NCI-H2081 (cell line): ENCODE measurements at places on chromosomes 7 and 10.

DNA sequence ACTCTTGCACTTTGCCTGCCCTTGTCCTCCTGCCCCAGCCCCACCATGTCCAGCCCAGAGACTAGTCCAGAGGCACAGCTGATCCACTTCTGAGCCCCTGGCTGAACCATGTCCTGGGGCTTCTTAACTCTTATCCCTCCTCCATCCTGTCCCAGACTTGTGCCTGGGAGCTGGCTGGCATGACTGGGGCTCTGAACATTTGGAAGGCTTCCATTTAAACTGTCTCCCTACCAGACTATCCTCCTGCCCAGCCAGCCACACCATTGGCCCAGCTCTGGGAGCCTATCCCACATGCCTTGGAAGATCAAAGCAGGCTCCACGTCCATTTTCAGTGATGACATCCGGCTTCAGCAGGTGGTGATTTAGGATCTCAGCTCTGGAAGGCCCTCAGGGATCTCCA, 57.4 kb downstream of the FAM241B start:
- no peak for DNase-seq

DNA sequence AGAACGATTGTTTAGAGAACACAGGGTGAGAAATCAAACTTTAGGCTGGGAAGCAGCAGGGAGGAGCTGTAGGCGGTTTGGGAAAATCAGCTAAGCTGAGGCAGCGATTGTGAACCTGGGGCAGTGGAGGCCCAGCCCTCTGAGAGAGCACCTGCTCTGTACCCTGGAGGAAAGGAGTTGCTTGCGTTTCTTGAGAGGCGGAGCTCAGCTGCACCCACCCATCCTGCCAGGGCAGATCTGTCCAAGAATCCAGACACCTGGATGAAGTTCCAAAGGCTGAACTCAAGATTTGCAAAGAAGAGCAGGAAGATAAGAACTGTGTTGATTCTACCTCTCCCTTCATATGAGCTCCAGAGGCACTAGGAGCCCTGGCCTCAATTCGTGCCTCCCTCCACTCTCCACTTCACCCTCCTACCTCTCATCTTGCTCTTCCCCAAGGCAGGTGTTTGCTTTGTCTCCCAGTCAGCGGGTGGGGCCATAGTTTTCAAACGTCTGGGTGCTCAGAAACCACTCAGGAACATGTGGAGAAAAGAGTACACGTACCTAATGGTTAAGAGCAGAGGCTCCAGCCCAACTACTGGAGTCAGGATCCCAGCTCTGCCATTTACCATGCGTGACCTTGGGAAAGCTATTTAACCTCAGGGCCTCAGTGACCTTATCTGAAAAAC, 21.5 kb upstream of the TMEM213 start:
- no peak for DNase-seq

GRCh38 chr7:142881586-142882337, 3.8 kb downstream of the TRPV6 start:
- no peak for DNase-seq

- no peak for DNase-seq
Observed at GRCh38 chr7:88184848-88185304, 35.0 kb downstream of the SRI start.

GRCh38 chr10:14645239-14645960, 129.3 kb downstream of the FAM107B start:
- DNase-seq = no peak

GRCh38 chr10:4824791-4825310, 1.2 kb upstream of the AKR1E2 start:
- no peak for DNase-seq

DNA sequence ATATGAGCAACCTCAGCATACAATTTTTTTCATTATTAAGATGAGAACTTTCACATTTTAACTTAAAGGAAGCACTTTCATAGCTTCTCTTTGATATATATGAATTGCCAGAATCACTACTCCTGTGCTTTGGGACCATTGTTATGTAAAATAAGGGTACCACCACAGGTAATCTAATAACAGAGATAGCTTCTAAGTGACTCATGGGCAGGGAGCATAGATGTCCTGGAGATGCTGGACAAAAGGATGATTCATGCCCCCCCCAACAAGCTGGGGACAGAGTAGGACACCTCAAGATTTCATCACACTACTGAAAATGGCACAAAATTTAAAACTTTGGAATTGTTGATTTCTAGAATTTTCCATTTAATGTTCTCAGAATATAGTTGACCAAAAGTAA, 641.1 kb downstream of the PCDH15 start:
- no peak for DNase-seq

DNA sequence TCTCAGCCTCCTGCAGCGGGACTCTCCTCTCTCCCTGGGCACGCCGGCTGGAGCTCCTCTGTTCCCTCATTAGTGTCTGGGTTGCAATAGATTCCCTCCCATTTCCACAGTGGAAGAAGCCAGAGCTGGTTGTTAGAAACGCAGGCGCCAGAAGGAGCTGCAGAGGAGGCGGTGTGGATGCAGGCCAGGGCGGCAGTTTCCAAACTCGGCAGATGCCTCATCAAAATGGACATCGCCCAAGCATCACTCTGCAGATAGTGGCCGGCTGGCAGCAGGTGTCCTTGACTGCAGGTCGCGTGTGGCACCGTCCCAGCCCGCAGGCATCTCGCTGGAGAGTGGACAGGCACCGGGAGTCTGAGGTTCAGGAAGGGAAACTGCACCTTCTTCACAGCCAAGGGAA, 201.8 kb downstream of the TCERG1L start:
- no peak for DNase-seq

GRCh38 chr7:124698964-124699363, 66.6 kb downstream of the GPR37 start:
- no peak for DNase-seq

DNA sequence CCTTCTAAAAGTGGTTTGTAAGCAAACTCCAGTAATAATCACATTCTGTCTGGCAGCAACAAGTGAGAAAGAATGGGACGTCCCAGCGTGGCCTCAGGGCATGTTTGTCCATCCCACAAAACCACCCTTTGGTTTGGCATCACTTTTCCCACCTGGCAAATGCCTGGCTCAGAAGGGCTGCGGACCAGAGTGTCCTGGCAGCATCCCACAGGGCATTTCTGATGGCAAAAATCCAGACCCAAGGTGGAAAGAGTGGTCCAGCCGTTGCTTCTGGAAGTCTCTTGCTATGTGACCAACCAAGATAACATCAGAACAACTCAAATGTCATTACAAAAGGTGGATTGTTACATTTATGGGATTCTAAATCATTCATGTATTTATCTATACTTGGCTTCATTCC, 174.4 kb downstream of the CREB5 start:
- DNase-seq = no peak

DNA sequence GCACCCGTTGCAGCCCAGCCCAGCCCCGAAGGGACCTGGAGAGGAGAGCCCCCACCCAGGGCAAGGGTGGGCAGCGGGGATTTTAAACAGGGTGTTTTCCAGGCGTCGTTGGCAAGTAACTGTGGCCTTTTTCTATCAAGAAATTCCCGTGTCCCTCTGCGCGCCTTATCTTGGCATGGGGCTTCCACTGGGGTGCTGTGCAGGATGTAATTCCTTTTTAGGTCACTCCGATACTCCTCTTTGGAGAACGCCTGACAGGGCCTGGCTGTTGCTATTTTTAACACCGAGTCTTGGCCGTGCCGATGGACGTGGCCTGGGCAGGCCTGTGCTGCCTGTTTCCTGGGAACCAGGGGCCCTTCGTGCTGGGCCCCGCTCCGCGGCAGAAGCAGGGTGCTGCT, 93.8 kb downstream of the INPP5A start:
- DNase-seq = no peak

DNA sequence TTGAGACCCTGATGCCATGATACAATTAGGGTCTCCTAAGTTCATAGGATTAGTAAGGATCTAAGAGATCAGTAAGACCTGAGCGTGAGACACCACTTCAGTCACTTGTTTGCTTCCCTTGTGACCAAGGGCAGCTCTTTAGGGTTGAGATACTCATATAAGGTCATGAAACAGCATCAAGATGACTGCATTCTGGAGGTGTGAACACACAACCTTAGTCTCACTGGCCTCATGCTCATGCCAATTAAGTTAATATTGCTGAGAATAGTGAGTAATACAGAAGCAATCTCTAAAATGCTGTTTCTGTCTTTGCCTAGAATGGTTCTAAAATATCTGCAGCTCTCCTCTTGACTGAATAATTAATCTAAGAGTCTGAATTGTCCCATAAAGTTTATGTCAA, 39.6 kb upstream of the KLHL7 start:
- no peak for DNase-seq

- DNase-seq = peak; percentile 87
Observed at GRCh38 chr10:47383261-47384147, 589 bp downstream of the ZNF488 start.

DNA sequence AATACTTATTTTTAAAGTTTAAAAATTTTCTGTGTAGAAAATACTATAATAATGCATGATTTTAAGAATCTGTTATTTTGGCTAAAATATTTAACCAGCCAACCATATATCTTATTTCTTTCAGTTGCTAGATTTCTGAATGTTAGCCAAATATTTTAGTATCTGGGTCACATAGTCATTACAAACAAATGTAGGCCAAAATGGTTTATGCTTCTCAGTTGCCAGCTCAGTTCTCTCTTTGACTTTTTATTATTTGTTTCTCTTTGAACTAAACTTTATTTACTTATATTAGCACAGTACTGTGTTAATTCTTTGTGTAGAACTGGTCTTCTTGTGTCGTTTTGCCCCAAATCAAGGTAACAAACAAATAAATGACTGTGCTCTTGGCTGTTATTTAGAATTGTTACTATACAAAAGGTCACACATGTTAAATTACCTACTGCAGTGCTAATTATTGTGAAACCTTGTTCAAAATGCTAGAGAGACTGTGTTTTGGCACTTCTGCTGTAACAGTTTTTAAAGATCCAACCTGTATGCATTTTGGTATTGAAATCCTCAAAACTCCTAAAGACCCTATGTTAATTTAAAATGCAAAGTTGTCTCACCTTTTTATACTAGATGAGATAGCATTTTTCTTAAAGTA, 39.8 kb downstream of the ZEB1 start:
- no peak for DNase-seq

DNA sequence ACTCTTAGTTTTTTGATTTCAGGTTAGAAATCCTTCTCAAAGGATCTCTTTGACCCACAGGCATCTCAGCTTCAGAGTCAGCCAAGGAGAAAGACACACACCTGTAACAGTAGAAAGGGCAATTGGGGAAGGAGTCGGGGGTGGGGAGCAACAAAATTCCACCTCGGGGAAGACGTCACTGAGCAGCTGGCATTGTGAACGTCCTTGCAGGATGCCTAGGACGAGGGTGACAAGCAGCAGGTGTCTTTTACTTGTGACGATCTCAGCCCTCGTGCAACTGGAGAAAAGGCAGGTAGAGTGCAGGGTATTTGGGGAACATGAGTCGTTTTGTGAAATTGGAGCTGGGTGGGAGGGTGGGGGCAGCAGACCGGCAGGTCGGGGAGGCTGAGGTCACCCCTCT, 627.0 kb downstream of the ACTR3B start:
- DNase-seq = no peak

- DNase-seq = no peak
Observed at GRCh38 chr7:27905951-27906350, 166.0 kb downstream of the TAX1BP1 start.

DNA sequence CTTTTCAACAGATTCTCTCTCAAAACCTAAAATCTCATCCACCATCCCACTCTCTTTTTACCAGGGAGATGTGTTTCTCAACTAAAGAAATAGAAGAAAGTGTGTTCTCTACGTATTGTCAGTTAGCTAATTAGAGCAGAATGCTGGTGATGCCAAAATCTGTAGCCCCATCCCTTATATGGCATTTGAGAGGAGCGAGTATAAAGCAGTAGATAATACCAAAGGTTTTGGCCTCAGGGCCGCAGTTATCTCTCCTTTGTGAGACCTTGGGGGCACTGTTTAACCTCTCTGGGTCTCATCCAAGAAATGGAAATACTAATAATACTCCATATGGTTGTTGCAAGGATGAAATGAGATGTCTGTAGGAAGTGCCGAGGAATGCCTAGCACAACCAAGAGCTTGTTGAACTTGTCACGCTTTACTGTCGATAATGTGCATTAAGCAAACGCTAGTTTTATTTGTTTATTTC, 456 bp upstream of the DLD start:
- no peak for DNase-seq

DNA sequence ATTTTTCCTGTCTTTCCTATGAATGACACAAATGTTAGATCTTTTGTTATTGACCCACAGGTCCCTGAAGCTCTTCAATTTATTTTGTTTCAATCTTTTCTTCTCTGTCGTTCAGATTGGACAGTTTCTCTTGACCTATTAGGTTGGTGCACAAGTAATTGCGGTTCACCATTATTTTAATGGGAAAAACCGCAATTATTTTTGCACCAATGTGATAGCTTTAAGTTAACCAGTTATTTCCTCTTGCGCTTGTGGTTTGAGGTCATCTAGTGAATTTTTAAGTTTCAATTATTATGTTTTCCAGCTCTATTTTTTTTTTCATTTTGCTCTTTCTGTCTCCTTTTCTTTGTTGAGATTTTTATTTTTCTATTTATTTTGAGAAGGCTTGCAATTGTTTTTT, 399.2 kb downstream of the INHBA start:
- no peak for DNase-seq

DNA sequence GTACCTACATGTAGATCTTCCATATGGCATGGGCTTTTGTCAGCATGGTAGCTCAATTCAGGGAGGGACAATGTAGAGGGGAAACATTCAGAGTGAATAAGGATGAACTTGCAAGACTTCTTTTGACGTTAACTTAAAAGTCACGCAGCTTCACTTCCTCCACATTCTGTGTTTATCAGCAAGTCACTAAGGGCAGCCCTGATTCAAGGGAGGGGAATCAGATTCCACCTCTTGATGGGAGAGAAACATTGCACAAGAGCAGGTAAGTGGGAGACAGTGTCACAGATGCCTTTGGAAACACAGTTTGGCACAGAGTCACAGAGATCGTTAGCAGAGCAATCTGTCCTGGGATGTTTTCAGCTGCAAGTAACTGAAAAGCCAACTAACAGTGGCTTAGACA, 26.2 kb downstream of the C10orf67 start:
- no peak for DNase-seq

- no peak for DNase-seq
Observed at GRCh38 chr7:73567846-73568685, 10.3 kb downstream of the TBL2 start.

DNA sequence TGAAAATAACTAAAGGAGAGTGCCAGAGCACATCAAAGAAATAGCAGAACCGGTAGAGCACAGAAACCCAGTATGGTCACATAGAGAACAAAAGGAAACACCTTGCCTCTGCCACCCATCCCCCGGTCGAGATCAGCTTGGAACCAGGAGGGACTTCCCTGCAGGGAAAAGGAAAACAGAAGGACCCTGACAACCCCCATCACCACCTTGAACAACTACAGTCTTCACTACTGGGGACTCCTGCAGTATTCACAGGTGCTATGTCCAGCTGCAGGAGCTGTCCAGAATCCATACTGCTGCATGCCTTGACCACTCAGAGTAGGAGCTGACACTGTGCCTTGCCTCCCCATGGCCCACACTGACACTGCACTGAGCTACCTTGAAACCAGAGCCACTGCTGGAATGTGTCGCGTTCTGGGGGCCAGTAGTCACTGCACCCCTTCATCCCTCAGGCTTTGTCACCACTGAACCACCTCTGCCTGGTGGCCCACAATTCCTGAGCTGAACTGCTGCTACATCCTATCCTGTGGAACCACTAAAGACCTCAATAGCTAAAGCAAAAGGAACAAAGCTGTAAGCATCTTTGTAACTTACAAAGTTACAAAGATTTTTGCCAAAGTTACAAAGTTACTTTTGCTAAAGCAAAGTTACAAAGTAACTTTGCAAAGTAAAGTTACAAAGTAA, 66.8 kb downstream of the TRIL start:
- DNase-seq = no peak

- no peak for DNase-seq
Observed at GRCh38 chr10:13651969-13652720, 65.4 kb downstream of the PRPF18 start.

GRCh38 chr10:123848564-123849457, 42.8 kb downstream of the CPXM2 start:
- no peak for DNase-seq
